ENCODE measurements at places on chromosomes 1 and 21.
A peak's percentile ranks its signal among the peaks of the same experiment; 100 is the strongest.

GRCh38 chr1:247548092-247548491, 842 bp upstream of the GCSAML start:
- DNase-seq = no peak

DNA sequence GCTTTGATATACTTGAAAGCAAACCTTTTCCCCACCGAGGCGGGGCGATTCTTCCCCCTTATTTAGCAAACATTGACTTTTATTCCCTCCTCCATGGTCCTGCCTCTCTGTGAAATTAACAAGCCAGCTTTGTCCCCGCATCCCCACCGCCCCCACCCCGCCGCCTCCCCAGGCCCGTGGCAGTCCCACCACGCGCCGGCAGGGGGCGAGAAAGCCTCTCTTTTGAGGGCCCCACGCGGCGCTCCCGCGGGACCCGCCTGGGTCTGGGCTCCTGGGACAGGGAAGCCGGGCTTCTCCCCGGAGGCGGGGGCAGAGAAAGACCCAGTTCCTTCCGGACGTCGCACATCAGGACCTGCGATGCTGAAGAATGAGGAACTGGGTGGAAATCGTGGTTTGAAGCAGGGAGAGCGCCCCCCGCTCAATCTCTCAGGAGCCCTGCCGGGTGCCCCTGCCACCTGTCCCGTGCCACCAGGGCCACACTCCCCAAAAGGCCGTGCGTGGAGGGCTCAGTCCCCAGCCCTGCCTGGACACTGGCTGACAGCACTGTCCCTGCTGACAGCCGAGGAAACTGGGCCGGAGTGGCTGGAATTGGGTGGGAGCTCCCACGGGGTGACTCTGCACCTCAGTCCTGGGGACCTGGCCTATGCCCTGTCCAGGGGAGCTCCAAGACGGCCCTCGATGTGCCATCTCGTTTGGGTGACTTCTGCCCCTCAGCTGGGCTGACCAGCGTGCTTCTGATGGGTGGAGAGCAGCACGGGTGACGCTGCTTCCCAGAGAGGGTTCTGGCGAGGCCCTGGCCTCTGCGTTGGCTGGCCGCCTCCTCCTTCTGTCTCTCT, 8.6 kb upstream of the ACTRT2 start:
- DNase-seq = peak; percentile 63

DNA sequence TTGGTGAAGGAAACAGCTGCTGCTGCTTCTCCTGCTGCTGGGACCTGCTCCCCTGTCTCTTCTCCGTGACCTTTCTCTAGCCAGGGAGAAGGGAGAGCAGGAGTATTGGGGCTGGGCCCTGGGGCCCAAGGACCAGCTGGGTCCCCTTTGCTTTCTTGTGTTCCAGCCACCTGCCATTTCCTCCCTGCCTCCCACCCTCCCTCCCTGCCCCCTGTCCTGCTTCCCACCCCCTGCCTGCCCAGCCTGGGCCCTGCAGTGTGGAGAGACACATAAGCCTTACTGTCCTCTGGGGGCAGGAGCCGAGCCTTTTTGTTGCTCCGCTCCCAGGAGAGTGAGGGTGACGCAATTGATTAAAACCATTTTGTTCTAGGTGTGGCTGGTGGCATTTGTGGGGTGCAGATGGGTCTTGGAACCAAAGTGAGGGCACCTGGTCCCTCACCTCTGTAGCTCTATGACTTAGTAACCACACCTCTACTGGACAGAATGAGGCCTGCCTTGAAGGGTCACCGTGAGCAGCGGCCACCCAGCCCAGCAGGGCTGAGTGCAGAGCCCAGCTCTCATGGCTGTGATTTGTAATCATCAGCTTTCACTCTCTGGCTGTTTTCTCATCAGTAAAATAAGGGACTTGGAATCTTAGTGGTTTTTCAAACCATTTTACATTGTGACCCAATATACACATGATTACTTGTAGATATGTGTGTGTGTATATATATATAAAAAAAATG, 13.9 kb upstream of the TMEM222 start:
- DNase-seq = no peak

DNA sequence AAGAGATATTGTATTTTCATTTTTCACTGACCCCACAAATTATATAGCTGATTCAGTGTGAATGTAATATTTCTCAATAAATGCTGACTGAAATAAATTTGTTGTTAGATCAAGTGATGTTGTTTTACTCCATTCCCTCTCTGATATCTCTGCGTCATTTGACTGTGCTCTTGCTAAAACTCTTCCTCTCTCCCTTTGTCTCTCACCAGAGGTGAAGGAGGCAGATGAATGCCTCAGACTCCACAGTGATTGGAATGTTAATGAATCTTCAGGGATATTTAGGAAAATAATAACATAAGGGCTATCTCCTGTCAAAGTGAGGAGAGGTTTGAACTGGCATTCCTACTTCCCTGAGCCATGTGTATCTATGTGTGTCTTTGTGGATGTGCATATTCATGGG, 3.7 kb downstream of the CD1E start:
- no peak for DNase-seq

DNA sequence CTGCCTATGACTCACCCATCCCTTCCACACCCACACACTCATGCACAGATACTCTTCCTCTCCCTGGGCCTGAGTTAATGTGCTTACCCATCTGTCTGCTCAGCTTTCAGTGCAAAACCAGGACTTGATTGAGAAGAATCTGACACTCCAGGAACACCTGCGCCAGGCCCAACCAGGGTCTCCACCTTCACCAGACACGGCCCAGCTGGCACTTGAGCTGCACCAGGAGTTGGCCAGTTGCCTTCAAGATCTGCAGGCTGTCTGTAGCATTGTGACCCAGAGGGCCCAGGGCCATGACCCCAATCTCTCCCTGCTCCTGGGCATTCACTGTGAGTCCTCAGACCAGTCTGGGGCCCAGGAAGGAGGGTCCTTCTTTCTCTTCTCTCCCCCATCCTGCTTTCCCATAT, 3.5 kb upstream of the SH3BGRL3 start:
- no peak for DNase-seq

GRCh38 chr1:163877016-163877415, 555.3 kb downstream of the NUF2 start:
- no peak for DNase-seq

- DNase-seq = no peak
Measured at GRCh38 chr1:71049951-71050598, 2.5 kb upstream of the PTGER3 start.

DNA sequence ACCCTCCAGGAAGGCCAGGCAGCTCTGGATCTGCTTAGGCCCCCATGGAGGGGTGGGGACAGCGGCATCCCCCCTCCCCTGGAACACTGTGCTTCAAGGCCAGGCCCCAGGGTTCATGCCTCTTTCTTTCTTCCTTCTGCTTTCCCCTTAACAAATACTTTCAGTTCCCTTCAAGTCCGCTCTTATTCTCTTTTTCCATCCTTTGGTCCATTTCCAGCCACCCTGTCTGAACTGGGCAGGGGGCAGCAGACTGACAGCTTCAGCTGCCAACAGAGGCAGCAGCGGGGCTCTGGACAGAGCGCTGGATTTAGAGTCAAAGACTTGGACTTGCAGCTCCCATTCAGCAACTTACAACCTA, 1.1 kb upstream of the CD244 start:
- DNase-seq = no peak

DNA sequence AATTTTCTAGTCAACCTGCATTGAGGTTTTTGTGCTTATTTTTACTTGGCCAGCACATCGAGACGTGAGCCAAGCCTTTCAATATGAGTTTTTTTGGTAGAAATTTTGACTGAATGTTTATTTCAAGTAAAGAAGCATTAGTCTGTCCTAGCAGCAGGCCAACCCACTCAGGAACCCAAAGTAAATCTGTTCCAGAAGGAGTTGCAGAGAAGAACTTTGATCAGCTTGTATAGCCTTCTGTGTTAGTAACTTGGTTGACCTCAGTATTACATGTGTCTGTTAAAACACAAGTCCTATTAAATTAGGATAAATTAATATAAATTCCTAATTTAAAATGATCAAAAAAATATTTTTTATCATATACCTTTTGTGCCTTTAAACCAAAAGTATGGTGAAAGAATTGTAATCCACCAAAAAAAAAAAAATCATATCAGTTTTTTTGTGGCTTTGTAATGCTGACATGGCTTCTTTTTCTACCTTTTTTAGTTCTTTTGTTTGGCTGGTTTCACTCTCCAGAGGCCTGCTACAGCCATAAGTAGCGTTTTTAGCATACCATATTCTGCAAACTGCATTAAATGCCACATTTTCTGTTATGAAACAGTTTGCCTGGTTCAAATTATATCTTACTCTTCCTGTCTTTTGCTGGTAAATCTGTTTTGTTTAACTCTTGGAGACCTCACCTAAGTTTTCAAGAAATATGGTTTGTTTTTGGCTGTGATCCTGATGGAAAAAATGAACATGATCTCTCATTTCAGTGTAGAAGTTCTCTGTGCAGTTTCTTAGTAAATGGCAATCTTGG, 39.5 kb downstream of the ATF6 start:
- DNase-seq = no peak
